NCI-H69 (cell line): ENCODE measurements at places on chromosomes 4 and X.

DNA sequence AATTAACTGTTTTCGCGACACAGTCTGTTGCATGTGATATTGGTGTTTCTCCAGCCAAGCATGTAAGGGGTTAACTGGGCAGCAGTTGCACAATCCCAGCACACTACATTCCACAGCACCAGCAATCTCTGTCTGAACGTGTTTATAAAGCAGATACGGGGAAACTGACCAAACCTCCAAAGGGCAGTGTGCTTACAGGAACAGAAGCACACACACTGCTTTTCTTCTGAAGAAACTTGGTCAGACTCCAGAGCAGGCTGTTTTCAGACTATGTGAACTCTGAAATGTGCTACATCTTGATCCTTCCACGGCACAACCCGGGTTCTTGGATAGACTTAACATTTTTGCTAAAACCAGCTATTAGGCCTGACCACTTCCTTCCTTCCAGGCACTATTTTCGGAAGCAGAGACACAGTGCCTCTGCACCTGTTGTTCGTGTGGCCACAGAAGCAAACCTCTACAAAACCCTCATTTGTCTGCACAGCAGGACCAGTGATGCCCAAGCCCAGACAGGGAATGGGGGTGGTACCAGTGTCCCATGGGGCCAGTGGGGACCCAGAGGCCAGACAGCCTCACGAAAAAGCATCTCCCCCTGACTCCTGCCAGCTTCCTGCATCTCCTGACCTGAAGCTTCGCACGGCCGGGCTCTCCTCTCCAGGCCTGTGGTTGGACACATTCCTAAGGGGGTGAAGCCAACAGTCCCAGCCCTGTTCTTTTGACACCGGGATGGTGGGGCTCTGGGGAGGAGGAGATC lies 90.1 kb downstream of the IRF2 start:
- peak; percentile 14 for DNase-seq

- DNase-seq = peak; percentile 93
Observed at GRCh38 chr4:80507507-80507906, 172.0 kb downstream of the CFAP299 start.

- peak; percentile 61 for DNase-seq
Observed at GRCh38 chr4:163988865-163989264, 494.4 kb downstream of the TMA16 start.

- peak; percentile 93 for DNase-seq
Observed at GRCh38 chrX:15874672-15875071, 20.1 kb upstream of the AP1S2 start.

DNA sequence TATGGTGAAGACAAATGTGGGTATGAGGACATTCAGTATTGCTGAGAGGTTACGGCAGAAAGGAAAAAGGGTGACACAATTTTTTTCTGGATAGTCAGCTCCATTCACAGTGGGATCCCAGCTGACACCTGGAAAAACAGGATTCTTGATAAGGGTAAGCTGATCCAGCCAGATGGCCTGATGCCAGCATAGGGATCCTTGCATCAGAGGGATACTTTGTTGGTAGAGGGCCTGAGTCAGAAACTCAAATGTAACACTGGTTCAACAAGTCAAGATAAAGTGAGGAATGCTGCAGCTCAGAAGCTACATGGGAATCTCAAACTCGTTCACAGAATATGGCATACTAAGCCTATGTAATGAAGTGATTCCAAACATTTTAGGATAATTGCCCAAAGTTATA lies 726.7 kb downstream of the C4orf33 start:
- peak; percentile 46 for DNase-seq

DNA sequence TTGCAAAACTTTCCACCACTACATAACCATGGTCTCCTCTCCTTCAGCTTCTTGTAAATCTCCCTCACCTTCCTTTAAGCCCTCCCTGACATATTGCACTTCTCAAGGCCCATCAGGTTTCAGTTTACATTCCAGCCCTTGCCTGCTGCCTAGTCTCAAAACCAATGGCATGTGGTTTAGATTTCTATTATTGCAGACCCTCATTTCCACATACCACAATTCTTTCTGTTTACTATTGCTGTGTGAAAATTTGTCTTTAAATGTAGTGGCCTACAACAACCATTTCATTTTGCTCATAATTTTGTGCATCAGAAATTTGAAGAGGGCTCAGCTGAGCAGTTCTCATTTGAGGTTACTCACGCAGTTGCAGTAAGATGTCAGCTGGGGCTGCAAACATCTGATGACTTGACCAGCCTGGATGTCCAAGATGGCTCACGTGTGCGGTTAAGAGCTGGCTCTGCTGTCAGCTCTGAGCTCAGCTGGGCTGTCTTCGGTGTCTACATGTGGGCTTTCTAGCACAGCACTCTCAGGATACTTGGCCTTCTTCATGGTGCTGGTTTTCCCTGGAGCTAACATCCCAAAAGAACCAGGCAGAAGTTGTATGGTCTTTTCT lies 29.9 kb upstream of the SOD3 start:
- DNase-seq = no peak

DNA sequence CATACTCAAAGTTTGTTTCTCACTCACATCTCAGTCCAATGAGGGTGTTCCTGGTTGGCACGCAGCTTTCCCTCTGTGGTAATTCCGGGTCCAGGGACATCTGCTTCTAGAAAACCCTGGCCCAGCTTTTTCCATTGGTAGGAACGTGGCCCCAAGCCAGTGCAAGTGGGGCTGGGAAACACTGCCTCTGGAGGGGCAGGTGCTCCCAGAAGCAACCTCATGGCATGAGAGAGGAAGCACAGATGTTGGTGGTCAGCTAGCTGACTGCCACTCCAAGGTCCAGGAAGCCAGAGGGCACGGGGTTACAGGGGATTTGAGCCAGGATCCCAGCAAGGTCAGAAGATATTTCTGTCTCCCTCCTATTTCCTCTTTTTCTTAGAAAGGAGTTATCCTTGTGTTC lies 47.5 kb downstream of the DCTD start:
- no peak for DNase-seq

DNA sequence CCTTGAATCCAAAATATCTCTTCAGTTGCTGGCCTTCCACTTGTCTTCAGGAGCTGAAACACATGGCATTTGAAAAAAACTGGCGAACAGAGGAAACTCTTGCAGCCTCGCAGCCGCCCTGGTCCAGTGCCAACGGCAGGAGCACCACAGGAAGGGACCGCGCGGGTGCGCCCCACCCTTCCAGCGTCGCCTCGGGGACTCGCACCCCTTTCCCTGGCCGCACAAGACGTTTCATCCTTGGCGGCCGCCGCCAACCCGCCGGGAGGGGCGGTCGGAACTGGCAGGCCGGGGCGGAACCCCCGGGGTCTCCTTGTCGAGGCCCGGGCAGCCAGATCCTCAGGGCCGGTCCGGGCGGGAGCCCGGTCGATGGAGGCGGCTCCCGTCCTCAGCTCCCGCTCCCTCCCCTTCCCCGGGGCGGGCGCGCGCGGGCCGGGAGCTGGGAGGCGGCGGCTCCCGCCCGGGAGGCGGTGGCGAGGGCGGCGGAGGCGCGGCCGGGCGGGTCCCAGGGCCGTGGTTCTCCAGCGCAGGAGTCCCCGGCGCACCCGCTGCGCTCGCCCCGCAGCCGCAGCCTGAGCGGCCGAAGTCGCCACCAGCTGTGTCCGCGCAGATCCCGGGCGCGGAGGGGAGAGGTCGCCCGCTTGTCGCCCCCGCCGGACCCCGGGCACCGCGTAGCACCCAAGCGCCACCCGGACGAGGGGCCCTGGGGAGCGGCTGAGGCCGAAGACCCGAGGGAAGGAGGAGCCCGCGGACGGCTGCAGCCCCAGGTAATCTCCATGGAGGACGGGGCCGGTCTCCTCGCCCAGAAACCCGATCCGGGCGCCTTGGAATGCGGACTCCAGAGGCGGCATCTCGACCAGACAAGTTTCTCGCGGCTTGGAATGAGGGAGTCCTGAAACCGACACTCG lies 886 bp upstream of the NDST3 start:
- DNase-seq = peak; percentile 87

GRCh38 chr4:7971881-7972500 lies 32.3 kb upstream of the AFAP1 start:
- DNase-seq = no peak

DNA sequence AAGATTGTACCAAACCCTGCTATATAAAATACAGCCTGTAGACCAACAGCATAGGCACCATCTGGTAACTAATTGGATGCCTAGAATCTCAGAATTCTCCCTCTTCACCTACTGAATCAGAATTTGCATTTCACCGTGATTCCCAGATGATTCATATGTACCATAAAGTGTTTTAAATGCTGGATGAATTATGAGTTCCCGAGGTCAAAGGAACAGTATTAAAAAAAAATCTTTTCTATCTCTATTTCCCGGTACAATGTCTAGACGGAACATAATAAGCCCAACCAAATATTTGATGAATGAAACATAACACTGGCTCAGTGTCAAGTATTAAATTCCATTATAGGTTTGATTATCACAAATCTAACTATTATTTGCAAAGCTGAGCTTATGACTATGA lies 280.0 kb downstream of the ANKRD50 start:
- peak; percentile 17 for DNase-seq

- DNase-seq = peak; percentile 24
Observed at GRCh38 chr4:52618795-52619590, 40.1 kb downstream of the USP46 start.

GRCh38 chr4:153603258-153603657 lies 80.8 kb upstream of the TLR2 start:
- DNase-seq = no peak

DNA sequence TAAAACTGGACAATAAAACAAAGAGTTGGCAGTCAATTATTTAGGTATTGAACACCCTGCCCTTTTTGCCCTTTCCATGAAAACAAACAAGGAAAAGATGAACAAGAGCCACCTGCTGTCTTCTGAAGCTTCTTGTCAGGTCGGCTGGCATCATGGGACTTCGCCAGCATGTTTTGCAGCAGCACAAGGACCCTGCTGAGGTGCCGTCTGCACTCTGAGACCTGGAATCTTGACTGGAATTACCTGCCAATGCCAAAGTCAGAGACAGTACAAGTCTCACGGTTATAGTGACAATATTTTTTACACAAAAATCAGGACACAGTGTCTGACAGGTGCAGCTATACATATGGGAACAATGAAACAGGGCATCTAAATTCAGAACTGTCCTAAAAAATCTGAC lies 284.5 kb downstream of the GASK1B start:
- DNase-seq = peak; percentile 74

- peak; percentile 87 for DNase-seq
Observed at GRCh38 chrX:119693040-119693995, at the start of gene SEPTIN6. SEPTIN6 (minus strand) TSS chrX:119693168; CDS start chrX:119693105, 63 bp downstream.

DNA sequence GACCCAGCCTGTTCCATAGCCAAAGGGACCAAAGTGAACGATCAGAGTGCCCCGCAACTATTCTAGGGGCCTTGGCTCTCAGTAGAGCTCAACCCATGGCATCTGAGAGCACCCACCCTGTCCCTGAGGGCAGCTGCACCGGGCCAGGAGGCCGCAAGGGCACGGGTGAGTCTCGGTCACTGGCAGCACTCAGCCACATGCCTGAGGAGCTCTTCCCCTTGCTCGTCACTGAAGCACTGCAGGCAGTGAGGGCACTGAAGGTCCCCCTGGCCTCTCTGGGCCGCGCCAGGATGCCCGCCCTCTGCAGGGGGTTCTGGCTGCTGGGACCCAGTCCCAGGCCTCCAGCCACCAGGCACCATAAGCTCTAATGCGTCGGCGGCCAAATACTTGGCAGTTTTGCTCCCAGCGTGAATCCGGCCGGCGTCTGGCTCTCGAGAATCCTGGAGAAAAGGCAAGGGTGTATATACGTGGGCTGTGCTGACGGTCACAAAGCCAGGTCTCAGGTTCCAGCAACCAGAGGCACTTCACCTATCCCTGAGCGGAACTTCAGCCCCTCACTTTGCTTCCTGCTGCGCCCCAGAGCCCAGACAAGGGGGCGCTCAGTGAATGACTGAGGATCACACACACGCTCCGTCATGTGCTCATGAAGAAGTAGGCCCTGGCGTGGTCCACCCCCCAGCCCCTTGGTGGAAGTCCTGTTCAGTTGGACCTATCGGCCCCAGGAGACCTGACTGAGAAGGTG lies 13.9 kb downstream of the TNIP2 start:
- no peak for DNase-seq

GRCh38 chrX:17174671-17175070 lies 200.3 kb upstream of the NHS start:
- DNase-seq = peak; percentile 28

DNA sequence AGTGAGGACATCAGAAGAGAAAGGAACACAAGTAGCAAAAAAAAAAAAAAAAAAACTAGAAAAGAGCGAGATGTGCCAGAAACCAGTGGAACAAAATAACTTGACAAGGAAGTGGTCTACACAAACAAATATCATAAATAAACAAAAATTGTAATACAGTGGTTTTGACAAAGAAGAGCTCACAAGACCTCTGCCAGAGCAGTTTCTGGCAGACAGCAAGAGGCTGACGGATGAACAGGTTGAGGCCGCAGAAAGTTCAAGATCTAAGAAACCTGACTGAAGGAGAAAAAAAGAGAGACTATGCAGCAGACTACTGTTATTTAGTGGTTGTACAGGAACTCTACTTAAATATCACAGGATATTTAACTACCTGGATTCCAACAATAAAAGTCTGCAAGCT lies 66.2 kb downstream of the MAB21L2 start:
- DNase-seq = no peak

GRCh38 chrX:32501606-32502005 lies 709.7 kb downstream of the DMD start:
- DNase-seq = peak; percentile 2
